ENCODE measurements at places on chromosomes 11 and 22.

- DNase-seq = no peak
These were observed 2.9 kb downstream of the SUSD2 start for GRCh38 chr22:24184057-24184798.

DNA sequence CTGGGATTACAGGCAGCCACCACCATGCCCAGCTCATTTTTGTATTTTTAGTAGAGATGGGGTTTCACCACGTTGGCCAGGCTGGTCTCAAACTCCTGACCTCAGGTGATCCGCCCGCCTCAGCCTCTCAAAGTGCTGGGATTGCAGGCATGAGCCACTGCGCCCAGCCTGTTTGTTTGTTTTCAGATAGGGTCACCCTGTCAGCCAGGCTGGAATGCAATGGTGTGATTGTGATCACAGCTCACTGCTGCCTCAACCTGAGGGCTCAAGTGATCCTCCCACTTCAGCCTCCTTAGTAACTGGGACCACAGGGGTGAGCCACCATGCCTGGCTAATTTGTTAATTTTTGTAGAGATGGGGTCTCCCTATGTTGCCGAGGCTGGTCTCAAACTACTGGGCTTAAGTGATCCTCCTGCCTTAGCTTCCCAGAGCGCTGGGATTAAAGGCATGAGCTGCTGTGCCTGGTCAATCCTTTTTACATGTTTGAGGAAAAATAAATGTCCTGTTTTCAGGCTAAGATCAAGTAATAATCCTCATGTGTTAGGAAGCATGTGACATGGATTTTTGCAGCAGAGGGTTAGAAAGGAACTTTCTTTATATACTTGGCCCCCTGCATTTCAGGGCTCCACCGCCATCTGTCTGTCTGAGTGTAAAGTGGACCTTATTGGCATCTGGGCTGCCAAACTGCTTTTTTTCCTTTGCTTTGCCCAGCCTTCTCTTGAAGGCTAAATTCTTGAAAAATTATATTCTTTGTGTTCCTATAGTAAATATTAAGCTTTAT lies 4.8 kb upstream of the SLC3A2 start:
- DNase-seq = no peak

DNA sequence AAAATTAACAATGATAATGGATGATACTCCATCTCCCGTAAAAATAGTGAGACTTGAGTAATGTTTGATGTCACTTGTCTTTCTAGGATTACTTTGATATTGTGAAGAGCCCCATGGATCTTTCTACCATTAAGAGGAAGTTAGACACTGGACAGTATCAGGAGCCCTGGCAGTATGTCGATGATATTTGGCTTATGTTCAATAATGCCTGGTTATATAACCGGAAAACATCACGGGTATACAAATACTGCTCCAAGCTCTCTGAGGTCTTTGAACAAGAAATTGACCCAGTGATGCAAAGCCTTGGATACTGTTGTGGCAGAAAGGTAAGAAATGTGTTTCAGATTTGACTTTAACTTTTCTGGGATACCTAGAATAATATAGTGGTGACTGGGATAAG lies 48.0 kb upstream of the L3MBTL2 start:
- DNase-seq = no peak

DNA sequence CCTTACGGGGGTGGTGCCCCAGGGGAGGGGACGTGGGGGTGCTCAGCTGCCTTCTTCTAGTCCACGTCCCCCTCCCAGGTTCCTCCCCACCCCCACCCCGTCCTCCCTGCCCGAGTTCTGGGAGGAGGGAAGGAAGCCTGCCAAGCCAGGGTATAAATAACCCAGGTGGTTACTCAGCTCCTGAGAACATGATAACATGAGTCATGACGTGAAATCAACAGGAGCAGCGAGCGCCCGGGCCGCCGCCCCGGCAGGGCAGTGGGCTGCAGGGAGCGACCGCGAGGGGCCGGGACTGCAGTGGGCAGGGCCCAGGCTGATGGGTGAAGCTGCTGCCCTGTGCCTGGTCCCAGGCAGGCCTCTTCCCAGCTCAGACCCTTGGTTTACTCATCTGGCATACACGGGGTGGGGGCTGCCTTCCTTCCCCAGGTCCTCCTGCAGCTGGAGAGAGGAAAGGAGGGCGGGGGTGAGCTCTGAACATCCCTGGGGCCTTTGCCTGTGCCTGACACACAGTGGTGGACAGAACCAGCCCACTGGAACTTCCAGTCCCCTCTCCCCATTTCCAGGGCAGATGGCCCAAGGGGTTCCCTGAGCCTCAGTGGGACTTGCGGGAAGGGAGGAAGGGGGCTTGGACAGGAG lies 8.8 kb upstream of the PDGFB start:
- DNase-seq = peak; percentile 93

- DNase-seq = no peak
These were observed 41.9 kb downstream of the CERK start for GRCh38 chr22:46696229-46696518.

DNA sequence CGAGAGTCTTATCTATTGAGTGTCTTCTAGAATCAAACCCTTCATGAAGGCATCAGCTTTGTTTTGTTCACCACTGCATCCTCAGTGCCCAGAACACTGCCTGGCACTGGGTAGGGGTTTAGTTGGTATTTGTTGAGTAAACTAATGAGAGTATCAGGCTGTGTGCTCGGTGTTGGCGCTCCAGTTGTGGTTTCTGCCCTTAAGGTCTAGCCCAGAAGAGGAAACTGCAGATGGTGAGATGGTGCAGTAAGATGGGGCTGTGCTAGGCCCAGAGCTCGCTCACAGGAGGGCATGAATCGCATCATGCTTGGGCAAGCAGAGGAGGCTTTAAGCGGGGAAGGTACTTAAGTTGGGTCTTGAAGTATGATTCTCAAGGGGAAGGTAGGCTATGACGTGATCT lies 97.2 kb downstream of the FBXO7 start:
- no peak for DNase-seq

- peak; percentile 54 for DNase-seq
These were observed 836 bp downstream of the SPON1 start for GRCh38 chr11:13963169-13963948.

- no peak for DNase-seq
These were observed 24.2 kb upstream of the TMEM123 start for GRCh38 chr11:102476812-102477211.

DNA sequence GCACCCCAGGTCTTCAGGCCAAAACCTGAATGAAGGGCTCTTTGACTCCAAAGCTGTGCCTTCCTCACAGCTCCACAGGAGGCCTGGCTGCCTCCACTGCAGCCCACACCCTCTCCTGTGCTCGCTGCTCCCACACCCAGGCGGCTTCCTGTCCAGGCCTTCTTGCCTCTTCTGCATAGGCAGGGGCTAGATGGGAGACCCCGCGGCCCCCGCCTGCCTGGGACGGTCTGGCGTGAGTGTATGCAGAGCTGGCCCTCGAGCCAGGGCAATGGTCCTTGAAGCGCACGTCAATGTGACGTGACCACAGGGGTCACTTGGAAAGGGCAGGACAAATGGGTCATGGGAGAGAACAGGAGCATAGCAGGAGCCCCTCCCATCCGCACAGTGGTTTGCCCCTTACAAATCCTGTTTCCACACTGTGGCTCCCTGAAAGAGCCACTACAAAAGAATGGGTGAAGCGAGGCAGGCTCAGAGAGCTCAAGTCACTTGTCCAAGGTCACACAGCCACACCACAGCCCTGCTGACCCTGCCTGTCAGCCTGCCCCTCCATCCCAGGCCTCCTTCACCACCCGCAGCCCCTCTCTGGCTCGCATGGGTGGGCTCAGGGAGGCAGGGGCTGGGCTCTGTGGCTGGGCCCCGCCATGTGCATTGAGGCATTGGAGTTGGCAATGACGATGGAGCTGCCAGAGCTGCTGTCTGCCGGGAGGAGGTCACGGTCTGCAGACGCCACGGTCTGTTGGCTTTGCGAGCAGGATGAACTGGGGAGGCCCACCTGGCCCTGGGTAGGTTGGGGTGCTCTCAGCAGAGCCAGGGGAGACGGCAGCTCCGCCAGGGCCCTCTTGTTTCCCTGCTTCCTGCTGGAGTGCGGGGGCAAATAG lies 71.2 kb upstream of the WNT11 start:
- DNase-seq = no peak

DNA sequence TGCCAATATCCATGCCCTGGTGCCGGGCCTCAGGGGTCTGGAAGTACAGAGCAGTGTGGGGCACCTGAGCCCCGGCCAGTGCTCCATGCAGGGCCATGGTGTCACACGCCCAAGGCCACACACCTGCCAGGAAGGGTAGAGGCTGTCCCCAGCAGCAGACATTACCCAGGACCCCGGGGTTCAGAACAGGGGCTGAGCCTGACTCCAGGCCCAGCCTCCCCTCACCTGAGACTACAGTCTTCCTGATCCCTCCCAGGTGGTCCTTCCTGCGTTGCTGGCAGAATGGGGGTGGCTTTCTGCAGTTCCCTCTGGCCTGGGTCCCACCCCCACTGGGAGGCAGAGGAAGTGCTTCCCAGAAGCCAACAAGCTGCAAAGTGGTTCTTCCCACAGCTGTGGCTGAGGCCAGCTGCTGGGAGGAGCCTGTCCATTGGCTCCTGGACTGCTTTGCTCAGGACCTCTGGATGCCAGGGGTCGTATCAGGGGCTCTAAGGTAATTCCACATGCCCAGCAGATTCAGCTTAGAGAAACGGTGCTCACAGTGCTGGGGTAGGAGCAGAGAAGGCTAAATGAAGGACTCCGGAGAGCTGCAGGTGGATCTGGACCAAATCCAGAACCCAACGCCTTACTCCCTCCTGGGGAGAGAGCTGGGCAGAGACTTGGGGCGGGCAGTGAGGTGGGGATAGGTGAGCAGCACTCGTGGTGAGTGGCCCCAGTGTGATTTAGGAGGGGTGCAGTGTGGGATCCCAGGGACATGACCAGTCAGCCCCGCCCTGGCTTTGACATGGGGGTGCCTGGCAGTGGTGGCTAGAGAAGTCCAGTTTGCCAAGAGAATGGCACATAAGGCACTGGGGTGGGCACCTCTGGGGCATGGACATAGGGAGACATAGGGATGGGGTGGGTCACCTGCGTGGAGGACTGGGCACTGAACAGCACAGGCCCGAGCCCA lies 12.6 kb downstream of the TCIRG1 start:
- DNase-seq = no peak

DNA sequence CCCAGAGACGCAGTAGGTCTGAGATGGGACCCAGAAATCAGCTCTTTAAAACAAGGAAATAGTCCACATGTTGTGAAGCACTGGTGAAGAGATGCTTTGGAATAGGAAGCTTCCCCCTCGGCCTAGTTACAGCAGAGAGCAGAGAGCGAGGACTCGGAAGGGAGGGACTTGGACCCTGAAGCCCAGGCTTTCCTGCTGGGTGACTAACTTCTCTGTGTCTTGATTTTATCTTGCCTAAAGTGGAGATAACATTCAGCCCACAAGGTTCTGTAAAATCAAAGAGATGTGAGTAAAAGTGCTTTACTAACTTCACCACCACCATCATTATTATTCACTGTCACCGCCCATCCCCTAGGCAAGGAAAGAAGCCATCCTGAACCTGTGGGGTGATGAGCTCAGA lies 58.4 kb downstream of the THAP12 start:
- DNase-seq = no peak

- no peak for DNase-seq
These were observed 104.0 kb downstream of the PDE2A start for GRCh38 chr11:72569966-72570892.

DNA sequence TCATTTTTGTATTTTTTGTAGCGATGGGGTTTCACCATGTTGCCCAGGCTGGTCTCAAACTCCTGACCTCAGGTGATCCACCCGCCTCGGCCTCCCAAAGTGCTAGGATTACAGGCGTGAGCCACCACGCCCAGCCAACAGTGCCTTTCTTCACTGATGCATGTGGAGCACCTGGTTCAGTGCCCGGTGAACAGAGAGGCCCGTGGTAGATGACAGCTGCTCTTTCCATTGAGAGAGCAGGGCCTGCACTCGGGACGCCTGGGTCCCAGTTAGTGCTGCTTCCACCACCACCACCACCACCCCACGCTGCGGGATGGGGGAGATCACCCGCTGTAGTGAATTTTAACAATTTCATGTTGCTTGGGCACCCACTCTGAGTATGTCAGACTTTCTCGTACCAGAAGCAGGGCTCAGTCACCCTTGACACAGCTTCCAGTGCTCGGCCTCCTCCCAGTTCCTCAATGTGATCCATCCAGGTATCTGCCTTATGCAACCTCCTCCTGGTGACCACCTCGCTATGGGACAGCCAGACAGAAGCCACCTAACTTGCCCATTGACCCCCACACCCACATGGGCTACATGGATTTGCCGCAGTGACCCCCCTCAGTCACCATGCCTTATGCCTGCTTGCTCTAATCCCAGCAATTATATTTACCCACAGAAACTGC lies 36.6 kb downstream of the ARRB1 start:
- no peak for DNase-seq

DNA sequence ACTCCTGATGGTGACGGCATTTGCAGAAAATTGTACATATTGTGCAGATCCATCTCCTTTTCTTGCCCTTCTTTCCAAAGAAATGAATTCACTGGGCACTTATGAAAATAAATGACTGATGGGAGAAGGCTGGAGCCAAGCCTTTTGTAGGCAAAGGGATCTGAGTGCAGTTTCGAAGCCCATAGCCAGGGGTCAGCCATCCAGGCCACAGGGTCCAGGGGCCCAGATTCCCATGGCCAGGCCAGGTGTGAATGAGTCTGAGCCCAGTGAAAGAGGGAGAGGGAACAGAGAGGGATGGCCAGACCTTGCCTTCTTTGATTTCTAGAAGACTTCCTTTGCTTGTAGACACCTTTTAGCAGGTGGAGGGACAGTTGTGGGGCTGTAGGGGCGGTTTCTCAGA lies 209.1 kb downstream of the KIRREL3 start:
- peak; percentile 44 for DNase-seq

GRCh38 chr22:29313576-29314466 lies 1.7 kb downstream of the RASL10A start:
- DNase-seq = no peak

DNA sequence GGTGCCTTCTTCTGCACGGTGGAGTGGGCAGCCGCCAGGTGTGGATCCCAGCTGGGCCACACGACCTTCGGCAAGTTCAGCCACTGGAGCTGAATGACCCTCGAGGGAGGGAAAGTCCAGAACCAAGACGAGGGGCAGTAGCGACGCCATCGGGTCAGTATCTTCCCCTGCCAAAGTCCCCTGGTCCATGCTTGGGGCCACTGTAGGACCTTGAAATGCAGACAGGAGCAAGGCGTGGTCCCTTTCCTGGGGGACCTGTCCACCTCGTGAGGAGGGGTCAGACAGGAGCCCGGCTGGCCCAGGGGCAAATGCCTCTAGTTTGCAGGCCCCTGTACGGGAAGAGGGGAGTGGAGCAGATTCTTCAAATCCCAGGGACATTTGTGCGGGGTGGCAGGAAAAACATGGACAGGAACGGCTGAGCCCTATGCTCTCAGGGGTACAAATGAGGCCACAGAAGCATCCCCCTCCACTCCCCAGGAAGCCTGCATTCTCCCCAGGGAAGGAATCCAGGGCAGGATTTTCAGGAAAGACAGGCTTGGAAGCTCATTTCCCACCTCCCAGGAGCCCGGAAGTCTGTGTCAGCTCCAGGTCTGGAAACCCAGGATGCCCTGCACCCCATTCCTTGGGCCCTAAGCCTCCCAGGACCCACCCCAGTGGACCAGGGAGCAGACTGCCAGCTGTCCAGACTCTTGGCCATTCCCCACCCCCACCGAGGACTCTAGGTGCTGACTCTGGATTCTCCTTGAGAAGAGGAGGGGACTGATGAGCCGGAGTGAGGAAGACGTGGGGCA lies 6.6 kb downstream of the SHANK2 start:
- no peak for DNase-seq
